PC-9 (cell line): ENCODE measurements at places on chromosomes 3 and 15. TPM values are rescaled to one million over a fixed set of nuclear protein-coding genes. Genes with fewer than 3 reads are reported as not detected.

Gene GABPB1
- total RNA-seq = 21.7 and 22.0 TPM in 2 replicates

Gene DLEC1
- 0.35 and 0.45 TPM in 2 replicates for total RNA-seq

Gene BNC1
- total RNA-seq = 0.70 and 0.83 TPM in 2 replicates

Gene SPESP1
- total RNA-seq = not detected in 2 replicates

Gene NPHP3
- total RNA-seq = 23.4 and 26.5 TPM in 2 replicates

Gene PSTPIP1
- total RNA-seq = not detected in 2 replicates

Gene RLBP1
- total RNA-seq = not detected in 2 replicates

Gene C3orf70
- total RNA-seq = not detected in 2 replicates

Gene C3orf22
- not detected in 2 replicates for total RNA-seq

DNA sequence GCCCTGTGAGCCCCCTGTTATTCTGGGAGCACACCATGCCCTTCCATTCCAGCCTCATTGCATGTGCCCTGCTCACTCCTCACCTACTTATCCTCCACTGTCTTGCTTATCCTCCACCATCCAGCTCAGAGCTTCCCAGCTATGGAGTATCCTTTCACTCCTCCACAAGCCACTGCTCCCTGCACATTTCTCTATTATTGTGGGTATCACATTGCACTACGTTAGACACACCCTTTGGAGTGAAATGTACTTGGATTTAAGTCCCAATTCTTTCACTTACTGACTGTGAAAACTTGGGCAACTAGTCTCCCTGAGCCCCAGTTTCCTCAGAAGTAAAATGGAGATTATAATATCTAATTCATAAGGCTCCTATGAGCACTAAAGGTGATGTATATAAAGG lies 4.3 kb downstream of the MASP1 start:
- DNase-seq = no peak

- DNase-seq = peak; percentile 51
These were observed 126.3 kb upstream of the PLAAT1 start for GRCh38 chr3:193114431-193115340.

- no peak for DNase-seq
These were observed 20.7 kb downstream of the CRYGS start for GRCh38 chr3:186523434-186523833.

GRCh38 chr15:31217566-31218270 lies 108.9 kb upstream of the KLF13 start:
- no peak for DNase-seq

- no peak for DNase-seq
These were observed 81.6 kb upstream of the PRR20G start for GRCh38 chr3:127369356-127369935.

GRCh38 chr15:22231603-22232002 lies 151.3 kb downstream of the OR4M2 start:
- DNase-seq = no peak

DNA sequence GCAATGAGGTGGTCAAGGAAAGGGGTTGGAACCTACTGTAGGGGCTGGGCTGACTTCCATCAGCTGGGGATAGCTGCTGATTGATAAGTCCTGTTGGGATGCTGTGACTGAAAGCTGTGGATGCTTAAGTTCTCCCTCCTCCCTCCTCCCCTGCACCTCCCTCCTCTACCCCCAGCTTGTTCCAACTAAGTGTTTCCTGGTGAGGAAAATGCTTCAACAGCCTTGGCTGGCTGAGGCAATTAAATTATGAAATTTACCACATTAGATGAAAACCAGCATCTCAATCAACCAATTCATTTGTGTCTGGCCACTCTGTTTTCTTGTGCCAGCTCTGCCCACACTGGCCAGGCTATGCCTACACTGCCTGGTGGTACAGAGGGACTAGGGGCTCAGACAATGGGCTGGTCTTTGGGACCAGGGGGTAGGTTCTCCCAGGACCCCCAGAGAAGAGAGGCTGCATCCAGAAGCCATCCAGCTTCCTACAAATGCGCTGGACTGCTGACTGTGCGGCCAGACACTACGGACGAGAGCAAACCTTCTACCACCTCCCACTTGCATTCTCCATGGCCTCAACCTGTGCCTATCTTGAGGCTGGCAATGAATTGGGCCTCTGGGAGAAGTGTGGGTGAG lies 2.5 kb downstream of the KLHL25 start:
- DNase-seq = no peak

DNA sequence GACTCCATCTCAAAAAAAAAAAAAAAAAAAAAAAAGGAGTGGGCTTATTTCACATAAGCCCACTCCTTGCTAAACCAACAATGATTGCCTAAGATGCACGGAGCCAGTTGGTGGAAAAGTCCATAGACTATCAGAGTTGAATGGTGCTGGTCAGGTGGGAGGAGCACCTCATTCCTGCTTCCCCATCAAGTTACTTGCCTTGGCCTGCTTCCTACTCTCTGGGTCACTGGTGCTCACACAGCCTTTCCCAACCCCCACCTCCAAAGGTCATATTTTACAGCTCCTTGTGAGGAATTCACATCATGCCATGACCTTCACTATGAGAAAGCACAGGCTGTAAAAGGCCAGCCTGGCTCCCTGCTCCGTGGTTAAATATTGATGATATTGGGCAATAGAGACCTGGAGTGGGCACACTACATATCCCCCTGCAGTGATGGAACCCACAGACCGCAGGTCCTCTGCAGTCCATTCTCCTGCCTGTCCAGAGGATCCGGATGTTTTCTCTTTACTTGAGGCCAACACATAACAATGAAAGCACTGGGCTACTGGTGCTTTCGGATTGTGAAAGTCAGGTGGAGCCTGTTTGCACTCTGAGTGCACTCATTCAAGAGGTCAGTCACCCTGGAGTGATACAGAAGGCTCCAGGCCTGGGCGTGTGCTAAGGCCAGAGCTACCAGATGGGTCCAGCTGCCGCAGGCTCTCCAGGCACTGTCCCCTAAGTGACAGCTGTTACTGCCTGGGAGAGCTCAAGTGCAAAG lies at the start of gene SLC51B:
SLC51B (plus strand) TSS at position 664 of the 758 bp plus-strand sequence. CDS start 4,618 bp downstream, outside the sequence.
- DNase-seq = peak; percentile 49

DNA sequence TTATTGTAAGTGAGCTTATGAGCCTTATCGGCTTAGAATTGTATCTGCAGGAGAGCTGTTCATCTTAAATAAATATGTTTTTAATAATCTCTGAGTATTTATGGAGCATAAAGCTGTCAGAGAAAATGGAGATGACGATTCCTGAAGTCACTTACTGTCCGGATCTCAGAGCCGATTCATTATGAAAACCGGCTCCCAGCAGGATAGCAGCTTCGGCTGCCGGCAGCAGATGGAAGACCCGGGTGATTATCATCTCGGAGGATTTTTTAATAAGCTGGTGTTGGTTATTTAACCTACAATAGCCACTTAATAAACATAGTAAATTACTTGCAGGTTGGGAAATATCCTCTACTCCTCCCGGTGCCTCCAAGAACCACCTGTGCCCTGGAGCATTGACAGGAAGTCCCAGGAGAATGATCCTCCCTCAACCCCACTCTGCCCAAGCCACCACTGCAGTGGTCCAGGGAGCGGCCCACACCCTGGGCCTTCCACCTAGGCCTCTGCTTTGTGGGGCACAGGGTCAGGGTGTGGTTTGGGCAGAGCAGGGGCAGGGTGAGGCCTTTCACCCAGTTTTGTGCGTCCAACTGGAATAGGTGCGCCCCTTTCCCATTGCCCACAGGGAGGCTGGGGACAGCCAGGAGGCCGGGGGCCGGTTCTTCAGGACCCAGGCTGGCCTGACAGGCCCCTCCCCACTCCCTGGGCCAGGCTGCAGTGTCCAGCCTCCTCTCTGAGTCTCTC lies 42.2 kb upstream of the PRR23E start:
- DNase-seq = no peak

GRCh38 chr3:24829011-24829581 lies 334.4 kb upstream of the THRB start:
- no peak for DNase-seq

DNA sequence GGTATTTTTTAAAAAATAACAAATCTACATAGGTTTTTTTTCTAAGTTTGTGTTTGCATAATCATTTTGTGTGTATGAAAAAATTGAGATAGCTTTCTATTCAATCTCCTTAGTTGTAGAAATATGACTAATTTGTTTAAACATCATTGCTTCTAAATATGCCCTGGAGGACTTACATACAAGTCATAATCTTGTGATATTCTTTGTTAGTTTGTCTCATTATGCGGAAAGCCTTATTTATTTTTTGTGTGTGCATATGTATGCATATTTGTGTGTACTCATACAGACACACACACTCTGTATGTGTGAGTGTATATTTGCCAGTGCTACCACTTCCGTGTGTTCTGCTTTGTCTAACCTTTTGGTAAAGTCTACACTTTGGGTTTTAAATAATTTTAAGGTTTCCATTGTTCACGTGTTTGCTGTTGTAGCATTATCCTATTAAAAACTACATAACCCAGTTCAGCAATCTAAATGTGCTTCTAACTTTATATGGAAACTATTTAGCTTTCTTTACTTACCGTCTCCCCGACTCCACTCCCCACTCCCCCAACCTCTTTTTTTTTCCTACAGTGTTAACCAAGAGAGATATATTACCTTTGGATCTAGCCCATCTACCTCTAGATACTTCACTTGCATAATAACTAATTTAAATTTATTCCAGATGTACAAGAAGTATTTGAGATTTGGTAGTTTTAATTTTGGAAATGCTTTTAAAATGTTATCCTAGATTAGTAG lies 111.7 kb downstream of the FNDC3B start:
- DNase-seq = no peak

- peak; percentile 35 for DNase-seq
These were observed 282.5 kb upstream of the STT3B start for GRCh38 chr3:31250116-31250777.

- DNase-seq = no peak
These were observed 30.2 kb upstream of the TLE3 start for GRCh38 chr15:70127770-70128413.

- DNase-seq = no peak
These were observed 7.4 kb downstream of the KLF15 start for GRCh38 chr3:126349611-126350501.

- DNase-seq = no peak
These were observed 220.7 kb downstream of the MEX3B start for GRCh38 chr15:81825136-81825535.

GRCh38 chr3:59514865-59515482 lies 465.1 kb upstream of the CFAP20DC start:
- no peak for DNase-seq

GRCh38 chr3:57746156-57747010 lies 9.7 kb upstream of the SLMAP start:
- no peak for DNase-seq

DNA sequence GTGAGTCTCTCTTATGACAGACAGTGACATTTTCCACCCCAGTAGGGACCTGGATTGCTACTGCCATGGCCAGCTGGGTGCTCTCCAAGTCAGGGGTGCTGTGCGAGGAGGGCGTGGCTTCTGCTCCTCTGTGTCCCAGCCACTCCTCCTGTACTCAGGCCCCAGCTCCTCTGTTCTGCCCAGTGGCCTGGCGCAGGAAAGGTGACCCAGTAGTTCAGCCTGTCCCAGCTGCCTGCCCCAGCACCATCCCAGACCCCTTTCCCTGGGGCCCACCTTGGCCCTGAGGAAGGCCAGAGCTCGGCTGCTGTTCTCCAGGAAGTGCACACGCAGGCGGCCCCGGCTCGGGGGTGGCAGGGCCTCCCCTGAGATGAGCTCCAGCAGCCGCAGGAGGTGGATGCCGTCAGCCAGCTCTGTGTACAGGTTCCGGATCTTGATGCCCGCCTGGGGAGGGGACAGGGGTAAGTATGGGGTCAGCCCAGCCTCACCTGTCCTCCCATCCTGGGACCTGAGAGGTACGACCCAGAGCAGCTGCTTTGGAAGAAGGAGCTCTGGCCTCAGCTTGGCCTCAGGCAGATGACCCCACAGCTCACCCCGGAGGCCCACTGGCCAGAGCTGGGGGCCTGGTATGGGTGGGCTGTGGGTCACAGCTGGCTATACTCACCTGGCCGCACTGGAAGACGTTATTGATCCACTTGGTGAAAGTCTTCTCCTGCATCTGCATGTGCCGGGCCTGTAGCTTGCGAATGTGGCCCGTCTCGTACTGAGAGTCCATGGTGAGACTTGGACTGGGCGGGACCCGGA lies 1.0 kb downstream of the SPTBN5 start:
- DNase-seq = no peak

- no peak for DNase-seq
These were observed 23.7 kb downstream of the PPP2R3A start for GRCh38 chr3:135989242-135989641.

- DNase-seq = no peak
These were observed 296.7 kb downstream of the CHST2 start for GRCh38 chr3:143416229-143416628.

- peak; percentile 75 for DNase-seq
These were observed 2.4 kb downstream of the SLCO3A1 start for GRCh38 chr15:91855684-91856489.
